Keratinocyte (primary cell): ENCODE measurements at places on chromosomes 7 and 10. TPM values are rescaled to one million over a fixed set of nuclear protein-coding genes. Genes with fewer than 3 reads are reported as not detected.

The SLC26A3 gene
- not detected in 3 replicates for polyA plus RNA-seq

GRCh38 chr10:14114791-14115190, 215.9 kb downstream of the FRMD4A start:
- DNase-seq: no peak

DNA sequence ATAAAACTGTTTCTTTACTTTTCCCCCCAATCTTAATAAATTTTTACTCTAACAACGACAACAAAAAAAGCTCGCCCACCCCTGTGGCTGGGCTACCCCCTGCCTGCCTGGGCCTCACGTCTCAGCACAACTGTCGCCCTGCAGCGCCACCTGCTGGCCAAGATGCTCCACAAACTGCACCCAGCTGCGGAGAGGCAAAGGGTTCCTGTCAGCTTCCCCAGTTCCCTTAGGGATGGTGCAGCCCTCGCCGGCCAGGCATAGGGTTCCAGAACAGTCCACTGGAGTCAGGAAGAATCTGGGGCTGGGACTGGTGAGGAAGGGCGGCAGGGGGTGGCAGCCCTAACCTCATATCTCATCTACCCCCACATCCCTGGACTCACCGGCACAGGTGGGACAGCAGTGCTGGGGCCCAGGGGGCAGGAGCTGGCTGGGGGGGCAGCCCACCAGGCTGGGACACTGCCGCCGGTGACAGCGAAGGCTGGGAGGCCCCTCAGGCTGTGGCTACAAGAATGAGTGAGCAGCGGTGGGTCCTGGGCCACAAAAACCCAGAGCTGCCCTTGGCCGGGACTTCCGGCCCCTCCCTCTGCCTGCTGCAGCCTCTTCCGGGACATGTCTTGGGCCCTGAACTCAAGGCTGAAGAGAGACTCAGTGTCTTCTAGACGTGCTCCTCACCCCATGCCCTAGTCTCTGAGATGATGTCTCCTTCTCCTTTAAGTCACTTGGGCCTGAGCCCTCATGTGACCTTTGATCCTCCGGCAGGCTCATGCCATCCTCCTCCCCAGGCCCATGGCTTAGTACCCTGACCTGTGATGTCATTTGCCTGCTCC, 21.2 kb downstream of the ATP6V1F start:
- no peak for DNase-seq

DNA sequence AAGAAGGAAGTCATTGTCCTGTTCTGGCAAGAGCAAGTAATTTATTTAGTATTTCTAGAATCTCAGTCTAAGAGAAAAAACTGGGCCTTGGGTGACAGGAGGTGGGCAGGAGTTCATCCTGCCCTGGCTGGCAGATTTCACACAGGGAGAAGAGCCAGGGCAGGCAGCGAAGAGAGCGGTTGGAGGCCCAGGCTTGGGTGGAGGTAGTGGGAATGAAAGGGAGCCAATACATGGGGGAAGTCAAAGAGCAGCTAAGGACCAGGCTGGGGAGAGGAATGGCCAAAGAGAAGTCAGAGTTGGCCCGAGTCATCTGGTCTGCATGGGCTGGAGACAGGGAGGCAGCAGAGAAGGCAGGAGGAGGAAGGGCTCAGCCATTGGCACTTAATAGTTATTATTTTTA, 51.4 kb downstream of the HECW1 start:
- no peak for DNase-seq

- DNase-seq: no peak
These were observed 409.2 kb upstream of the DPP6 start for GRCh38 chr7:153642989-153643388.

DNA sequence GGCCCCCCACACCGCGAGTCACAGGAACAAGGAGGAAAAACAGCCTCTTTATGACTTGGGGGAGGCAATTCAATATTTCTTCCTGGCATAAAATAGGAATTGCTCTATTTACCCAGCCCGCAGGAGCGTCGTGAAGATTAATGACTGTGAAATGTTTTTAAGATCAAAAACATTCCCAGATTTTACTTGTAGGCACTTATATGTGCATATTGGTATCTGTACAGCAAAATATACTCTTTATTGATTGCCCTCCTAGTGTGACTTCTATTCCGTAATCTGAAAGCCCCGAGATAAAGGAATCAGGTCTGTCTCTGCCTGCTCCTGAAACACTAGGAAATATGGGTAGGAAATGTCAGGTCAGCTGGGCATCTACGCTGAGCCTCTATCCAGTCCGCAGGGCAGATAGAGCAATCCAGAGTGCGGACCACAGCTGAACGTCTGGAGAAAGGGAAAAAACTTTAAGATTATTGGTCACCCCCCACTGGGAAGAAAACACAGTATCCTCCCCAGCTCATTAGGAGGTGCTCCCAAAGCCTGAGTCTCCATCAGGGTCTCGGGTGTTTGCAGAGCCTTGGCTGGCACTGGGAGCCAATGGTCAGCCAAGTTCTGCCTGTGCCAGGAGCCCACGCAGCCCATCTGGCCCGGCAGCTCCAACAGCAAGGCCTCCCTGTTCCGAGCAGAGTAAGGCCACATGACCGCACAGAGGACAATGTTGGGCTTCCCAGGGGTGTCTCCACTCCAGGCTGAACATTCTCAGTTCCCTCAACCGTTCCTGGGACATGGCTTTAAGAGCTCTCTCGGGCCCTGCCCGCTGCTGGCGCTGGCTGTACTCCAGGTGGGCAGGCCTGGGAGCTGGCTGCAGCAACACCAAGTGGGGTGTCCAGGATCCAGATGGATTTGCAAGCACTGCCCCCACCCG, 7.7 kb downstream of the CTBP2 start:
- no peak for DNase-seq

DNA sequence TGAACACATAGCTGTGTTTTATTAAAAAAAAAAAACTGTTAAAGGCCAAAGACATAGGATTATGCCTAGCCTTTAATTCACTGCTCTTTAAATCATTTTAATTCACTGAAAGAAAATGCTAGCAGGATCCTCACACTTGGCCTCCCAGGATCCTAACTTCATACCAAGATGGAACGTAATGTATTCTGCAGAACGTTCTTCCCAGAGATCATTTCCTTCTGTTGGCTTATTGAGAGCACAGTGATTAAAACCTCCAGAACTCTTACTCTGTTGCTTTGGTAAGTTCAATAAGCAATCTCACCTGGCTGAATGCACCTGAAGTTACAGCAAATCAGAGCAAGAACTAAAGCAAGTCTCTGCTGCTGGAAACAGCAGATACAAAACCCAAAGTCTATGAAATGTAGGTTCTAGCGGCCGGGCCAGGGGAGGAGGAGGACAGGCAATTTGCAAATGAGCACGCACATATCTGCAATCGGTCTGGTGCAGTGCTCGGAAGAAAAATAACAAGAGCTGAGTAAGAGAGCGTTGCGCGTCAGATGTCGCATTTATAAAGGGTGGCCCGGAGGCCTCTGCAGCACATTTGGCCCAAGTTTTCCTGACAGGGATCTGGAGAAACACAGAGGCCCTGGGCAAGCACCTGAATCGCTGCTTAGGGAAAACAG, 193.9 kb downstream of the FAM107B start:
- DNase-seq: no peak

DNA sequence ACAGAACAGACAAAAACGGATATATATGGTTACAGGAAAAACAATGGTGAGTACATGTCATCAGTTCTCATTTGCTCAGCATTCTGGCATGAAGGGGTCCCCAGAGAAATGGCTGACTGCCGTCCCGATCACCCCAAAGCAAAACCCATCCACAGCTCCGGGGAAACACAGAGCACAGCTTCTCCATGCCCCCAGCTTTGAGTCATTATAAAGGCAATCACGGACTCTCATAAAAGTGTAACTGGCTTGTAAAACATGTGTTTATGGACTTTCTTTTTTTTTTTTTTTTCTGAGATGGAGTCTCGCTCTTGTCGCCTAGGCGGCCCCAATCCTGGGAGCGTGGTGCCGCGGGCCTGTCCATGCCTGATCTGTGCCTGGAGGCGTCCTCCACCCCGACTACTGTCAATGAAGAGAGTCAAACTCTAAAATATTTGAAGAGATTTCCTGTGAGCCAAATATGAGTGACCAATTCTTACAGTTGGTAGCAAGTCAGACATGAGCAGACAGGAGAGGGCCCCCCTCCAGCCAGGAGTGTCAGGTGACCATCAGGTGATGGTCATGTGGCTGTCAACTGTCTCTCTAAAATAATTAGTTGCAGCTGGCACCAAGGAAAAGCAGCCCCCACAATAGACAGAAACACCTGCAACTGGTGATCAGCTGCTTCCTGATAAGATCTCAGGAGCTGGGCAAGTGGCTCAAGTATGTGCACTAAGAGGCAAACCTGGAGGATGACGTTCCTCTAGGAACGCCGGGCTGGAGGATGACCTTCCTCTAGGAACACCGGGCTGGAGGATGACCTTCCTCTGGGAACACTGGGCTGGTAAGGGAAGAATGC, 21.7 kb upstream of the NOM1 start:
- no peak for DNase-seq

DNA sequence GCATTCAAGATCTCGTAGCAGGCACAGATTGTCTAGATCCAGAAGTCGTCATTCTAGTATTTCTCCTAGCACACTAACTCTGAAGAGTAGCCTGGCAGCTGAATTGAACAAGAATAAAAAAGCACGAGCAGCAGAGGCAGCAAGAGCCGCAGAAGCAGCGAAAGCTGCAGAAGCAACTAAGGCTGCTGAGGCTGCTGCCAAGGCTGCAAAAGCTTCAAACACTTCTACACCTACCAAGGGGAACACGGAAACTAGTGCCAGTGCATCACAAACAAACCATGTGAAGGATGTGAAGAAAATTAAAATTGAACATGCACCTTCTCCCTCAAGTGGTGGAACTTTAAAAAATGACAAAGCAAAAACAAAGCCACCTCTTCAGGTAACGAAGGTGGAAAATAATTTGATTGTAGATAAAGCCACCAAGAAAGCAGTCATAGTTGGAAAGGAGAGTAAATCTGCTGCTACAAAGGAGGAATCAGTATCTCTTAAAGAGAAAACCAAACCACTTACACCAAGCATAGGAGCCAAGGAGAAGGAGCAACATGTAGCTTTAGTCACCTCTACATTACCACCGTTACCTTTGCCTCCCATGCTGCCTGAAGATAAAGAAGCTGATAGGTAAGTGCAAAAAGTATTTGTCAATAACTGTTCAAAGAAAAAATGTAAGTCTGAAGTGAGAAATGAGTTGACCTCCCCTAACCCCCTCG, 37.7 kb downstream of the CDK13 start:
- DNase-seq: no peak

DNA sequence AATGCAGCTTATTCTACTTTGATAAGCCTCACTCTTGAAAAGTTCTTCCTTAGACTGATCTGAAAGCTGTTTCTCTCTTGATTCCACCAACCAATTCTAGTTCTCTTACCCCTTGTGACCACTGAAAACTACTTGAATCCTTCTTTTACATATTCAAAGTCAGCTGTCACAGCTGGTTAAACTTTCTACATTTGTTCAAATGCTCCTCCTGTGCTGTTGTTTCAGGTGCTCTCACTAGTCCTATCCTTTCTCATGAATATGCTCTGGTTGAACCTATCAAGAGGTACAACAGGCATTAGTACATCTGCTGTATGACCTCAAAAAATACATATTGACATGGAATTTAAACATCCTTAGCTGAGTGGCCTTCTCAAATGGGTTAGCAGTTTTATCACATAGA, 91.5 kb downstream of the MYO3A start:
- DNase-seq: no peak
